ENCODE measurements at places on chromosomes 3 and 15.

DNA sequence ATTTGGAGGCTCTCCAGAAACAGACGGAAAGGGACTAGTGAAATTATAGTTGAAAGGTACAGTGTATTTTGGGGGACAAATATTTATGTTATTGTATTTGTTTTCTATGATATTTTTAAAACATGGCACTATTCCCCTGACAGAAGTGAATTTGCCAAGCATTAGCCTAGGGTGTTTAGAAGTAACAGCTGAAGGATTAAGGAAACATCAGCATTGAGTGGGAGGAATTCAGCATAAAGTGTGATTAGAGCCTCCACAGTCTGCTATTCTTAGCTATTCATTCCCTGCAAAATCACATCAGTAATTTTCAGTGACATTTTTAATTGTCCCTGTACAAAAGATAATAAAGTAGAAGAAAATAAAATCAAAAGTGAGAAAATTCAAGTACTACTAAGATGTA lies 231.4 kb downstream of the ROBO2 start:
- no peak for DNase-seq

DNA sequence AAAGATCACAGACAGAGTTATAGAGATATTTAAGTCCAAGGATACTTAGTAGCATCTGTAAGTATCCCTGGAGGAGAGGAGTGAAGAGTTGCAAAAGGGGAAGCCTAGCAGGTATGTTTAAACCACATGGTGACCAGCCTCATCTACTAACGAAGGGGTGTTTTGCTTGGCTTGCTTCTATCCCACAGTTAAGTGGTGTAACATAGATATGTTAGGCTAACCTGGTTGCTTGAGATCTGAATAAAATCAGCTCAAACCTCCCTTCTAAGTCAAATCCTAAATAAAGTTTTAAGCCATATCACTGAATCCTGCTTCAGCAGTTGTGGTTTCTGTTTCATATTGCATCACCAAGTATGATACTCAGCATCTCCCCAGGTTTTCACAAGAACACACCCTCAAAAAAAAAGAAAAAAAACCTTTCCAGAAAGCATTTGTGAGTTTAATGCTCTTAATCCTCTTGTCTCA lies 880.2 kb downstream of the ROBO1 start:
- no peak for DNase-seq

DNA sequence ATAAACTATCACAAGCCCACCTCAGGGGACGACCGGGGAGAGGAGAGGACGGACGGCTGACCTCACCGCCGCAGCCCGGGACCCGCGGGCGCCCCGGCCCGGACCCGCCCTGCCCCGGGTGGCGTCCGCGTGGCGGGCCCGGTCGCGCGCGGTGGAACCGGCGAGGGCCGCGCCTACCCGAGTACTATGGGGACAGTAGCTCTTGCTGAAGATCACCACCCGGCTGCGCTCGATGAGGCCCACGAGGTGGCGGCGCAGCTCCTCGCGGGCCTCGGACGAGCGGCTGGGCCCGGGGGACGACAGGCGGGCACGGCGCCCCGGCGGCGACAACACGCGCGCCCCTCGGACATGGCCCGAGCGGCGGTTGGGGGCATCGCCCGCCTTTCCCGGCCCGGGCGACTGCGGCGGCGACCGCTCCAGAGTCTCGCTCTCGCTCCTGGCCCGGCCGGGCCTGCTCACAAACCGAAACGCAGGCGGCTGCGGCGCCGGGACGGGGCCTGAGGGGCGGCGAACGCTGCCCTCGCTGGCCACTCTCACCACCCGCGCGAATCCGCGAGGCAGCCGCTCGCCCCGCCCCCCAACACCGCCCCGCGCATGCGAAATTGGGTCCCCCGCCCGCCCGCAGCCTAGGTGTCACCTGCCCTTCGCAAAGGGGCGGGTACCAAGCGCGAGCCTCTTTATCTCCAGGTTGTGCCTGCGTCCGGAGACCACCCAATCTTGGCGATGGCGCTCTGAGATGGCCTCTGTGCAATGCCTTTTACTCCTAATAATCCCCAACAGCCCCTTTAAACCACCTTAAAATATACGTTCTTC lies at the start of gene TXNRD3:
Gene TXNRD3 (minus strand): TSS at position 554 of the 813 bp plus-strand sequence.
- DNase-seq, result peak; percentile 76

DNA sequence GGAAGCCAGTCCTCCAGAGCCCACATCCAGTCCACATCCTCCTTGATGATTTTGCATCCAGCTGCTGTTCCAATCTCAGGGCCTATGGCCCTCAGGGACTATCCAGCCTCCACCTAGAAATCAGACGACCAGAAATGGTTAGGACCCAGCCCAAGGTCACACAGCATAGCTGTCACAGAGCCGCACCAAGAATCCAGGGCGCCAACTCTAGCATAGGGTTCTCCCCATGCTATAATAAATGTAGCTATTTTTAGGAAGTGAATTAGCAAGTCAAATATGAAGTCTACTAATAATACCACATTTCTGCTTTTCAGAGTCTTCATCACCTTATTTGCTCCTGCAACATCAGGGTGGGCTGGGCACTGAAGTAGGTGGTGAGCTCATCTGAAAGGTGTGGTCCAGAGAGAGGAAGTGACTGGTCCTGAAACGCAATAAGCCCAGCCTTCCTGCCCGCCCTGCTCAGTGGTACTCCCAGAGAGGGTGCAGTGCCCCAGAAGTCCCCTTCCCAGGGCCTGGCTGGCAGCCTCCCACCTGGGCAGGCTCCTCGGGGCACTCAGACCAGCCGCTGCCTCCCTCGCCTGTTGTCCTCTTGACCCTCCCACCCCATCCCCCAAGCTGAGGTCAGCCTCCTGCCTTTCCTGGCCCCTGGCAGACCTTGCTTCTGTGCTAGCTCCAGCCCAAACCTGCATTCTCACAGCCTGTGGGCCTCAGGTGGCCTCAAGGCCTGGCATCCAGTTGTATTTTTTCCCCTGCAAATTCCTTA lies 17.6 kb upstream of the CYP11A1 start:
- peak; percentile 38 for DNase-seq

GRCh38 chr15:36779744-36780408 lies 200.4 kb downstream of the CDIN1 start:
- no peak for DNase-seq

DNA sequence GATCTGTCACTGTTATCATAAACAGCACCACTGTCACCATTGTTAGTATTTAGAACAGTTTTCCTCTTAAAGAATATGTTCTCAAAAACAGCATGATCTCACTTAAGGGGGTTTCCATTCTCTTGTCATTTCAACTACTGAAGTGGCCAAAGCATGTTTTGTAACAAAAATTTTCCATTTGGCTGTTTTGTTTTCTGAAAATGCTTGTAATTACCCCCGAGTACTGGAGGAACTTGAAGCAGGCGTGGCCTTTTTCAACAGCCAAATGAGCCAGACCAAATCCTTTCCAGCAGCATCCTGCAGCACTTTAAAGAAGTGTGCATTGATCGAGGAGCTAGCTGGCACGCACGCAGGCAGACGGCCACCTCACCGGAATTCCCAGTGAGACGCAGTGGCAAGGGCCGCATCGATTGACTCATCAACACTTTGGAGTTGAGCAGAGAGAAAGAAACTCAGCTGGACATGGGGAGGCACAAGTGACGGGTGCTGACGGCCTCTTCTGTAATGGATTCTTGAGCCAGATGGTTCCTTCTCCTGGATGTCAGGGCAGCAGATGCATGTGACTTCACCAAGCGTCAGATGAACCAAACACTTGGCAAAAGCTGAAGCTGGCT lies 234.3 kb upstream of the IGF1R start:
- no peak for DNase-seq

DNA sequence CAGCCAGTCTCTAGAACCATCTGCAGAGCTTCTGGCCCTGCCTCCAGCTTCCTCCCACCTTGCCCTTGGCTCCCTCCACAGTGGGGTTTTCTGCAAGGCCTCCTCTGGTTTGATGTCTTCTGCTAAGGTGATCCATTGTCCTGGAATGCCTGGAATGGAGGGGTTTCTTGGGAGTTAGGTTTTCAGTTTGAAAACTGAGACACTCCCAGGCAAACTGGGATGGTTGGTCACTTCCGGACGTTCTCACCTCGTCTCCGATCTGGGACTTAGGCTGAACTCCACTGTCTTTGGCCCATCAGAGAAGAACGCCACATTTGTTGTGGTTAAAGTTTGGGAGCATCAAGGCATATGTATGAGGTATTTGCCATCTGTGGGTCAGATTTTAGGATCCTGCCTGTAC lies 77.4 kb upstream of the KLHL25 start:
- no peak for DNase-seq

DNA sequence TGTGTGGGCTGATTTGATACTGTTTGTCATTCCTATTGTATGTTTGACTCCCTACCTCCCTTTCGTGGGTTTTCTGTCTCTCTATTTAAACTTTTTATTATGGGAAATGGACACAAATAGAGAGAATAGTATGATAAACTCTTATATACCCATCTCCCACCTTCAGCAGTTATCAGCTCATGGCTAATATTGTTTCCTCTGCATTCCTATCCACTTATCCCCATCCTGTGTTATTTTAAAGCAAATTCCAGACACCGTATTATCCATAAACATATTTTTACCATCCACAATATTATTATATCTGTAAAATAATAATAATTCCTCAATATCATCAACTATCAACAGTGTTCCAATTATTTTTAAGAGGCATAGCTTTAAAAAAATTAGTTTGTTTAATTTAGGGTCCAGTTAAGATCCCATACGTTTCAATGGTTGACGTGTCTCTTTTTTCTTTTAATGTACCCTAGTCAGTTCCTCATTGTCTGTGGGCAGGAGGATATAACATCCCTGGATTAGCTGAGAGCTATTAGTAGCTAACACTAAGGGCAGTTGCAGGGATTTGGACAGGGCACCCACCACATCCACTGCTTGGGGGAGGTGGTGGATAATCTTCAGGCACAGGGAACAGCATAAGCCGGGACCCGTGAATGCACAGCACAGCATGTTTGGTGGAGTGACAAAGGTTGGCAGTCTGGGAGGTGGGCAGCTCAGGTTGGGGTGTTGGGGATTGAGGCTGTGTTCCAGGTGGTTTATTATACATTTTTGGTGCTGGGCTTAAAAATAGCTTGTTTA lies 23.5 kb downstream of the PLCL2 start:
- no peak for DNase-seq

GRCh38 chr3:72171946-72172345 lies 387.0 kb upstream of the PROK2 start:
- no peak for DNase-seq

DNA sequence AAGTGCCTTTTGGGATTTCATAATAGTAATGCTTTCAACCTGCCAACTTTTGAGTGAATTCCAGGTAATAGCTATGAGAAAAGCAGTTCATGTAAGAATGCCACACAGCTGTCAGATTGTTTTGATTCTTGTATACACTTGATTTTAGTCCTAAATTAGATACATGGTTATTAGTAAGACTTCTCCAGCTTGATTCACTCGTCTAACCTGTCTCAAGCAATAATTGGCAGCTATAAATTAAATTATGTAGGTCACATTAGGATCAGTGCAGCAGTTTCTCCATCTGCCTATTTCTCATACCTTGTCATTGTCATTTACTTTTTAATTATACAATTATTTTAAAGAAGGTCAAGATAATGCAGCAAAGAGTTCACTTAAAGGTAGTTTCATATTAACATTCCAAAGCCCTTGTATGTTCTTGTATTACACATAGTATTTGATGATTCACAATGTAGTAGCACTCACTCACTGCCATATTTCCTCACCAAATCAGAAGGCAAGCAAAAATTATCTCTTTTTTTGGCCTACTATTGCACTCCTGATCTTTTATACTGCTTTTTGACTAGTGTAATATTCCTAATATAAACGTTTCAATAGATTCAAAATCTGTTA lies 10.9 kb upstream of the CRYBG3 start:
- DNase-seq, result no peak

DNA sequence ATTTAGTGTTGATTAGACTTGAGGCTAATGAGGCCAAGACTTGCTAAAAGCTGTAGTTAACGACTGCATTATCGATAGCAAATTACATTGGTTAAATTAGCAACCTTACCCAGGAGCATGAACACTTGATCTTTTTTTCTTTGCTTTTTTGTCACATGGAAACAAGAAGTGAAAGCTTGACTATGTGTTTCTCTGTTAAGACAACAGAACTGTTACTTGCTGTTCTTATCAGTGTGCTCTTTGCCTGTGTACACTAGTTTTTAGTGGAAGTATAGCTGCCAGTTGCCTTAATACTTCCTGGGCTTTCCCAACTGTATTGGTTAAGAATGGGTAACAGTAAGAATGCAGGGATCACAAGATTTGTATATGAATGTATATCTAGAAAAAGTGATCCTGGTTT lies 625.5 kb downstream of the NAALADL2 start:
- DNase-seq, result no peak

DNA sequence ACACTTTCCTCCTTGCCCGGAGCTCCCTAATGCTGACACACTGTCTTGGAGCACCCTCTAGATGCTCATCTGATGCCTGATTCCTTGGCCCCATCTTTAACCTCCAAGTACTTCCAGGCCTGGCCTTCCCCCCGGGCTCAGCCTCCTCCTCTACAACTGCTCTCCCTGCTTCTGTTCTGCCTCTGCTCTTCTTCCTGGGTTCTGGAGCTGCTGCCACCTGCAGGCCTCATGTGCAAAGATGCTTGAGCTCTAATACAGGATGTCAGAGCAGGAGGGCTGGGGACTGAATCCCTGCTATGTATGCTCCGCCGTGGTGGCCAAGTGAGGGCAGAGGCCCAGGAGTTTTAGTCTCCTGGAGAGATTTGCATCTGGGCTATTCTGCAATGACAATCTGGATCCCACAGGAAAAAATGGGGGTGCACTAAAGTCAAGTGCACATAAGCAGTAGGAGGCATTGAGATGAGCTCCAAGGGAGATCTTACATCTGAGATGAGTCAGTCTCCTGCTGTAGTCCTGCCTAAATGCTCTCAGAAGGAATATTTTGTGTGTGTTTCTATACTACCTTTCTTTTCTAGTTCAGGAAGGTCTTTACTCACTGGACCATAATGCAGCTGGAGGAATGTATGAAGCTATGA lies 296.3 kb downstream of the UACA start:
- peak; percentile 35 for DNase-seq

- no peak for DNase-seq
Measured at GRCh38 chr3:99872923-99873254, 55.2 kb downstream of the CMSS1 start.

GRCh38 chr3:8627949-8628348 lies 16.6 kb downstream of the SSUH2 start:
- no peak for DNase-seq

GRCh38 chr3:183279371-183279770 lies 26.3 kb downstream of the B3GNT5 start:
- DNase-seq, result no peak

DNA sequence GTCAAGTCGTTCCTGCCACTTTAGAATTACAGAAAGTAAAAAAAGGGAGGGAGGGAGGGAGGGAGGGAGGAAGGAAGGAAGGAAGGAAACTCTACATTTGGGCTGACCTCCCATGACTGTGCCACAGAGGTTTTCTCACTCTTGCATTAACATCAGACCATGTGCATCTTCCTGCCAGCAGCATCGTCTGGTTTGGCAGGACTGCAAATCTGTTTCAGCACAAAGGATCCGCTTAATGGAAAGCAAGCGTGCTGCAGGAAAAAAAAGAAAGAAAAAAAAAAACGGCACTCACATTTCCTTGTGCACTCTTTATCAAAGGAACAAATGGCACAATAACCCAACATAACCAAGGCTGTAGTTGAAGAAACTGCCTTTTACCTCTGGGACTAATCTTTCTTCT lies 148.8 kb upstream of the HES1 start:
- no peak for DNase-seq

Measured in NCI-H526 treated with DMSO at 0.1 percent for 48 hours (cell line).